ENCODE measurements at places on chromosomes 6 and 20. TPM values are rescaled to one million over a fixed set of nuclear protein-coding genes. Genes with fewer than 3 reads are reported as not detected.

DNA sequence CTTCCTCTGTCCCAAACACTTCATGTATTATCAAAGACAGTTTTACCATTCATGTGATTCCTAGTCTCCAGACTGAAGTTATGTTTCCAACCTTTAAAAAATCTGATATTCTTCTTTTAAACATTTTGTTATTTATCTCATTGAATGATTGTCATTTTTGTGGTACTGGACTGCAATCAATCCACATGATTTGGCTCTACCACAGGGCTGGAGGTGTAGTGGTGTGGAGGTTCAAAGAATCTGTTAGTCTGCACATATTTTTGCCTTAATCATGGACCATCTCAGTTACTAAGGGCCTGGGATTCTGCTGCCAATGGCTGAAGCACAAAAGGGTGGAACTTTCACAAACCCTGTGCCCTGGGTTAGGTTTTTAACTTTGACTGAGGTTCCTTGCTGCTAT is 164.1 kb upstream of the JAG1 start:
- no peak for DNase-seq

DNA sequence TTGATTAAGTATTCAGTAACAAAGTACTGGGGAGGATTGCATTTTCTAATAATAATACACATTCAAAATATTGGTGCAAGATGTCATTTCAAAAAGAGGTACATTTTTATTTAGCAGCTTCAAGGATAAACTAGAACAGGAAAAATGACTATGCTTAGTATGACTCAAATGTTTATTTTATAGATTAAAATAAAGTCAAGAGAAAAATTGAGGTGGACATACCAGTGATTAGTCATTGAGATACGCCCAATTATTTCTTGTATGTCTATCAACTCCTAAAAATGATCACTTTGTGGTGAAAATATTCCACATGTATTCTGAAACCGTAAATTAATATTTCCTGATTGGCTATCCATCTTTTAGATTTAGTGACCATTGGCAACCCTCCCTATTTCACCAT is 96.7 kb downstream of the PHF3 start:
- no peak for DNase-seq

ANGPT4 gene
- polyA plus RNA-seq: 0.03 TPM

GRCh38 chr6:111625461-111626391 is 20.0 kb upstream of the TRAF3IP2 start:
- DNase-seq: peak; percentile 95

LHFPL5 gene
- polyA plus RNA-seq: not detected

FOXS1 gene
- polyA plus RNA-seq: 11.7 TPM

DNA sequence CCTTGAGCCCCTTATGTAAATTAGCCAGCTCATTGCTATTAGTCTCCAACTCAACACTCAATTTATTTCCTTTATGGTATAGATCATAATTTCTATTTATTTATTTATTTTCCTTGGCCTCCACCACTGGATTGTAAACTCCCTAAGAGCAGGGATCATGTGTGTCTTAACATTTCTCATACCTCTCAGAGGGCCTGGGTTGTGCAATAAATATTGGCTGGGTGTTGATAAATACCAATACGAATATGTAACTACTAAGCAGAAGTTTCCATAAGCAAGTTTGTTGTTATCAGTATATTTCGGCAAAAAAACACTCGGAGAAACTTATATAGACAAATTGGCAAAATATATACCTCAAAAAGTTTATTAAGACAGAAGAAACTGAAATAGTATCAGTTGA is 257.4 kb downstream of the ADGRB3 start:
- peak; percentile 35 for DNase-seq

DNA sequence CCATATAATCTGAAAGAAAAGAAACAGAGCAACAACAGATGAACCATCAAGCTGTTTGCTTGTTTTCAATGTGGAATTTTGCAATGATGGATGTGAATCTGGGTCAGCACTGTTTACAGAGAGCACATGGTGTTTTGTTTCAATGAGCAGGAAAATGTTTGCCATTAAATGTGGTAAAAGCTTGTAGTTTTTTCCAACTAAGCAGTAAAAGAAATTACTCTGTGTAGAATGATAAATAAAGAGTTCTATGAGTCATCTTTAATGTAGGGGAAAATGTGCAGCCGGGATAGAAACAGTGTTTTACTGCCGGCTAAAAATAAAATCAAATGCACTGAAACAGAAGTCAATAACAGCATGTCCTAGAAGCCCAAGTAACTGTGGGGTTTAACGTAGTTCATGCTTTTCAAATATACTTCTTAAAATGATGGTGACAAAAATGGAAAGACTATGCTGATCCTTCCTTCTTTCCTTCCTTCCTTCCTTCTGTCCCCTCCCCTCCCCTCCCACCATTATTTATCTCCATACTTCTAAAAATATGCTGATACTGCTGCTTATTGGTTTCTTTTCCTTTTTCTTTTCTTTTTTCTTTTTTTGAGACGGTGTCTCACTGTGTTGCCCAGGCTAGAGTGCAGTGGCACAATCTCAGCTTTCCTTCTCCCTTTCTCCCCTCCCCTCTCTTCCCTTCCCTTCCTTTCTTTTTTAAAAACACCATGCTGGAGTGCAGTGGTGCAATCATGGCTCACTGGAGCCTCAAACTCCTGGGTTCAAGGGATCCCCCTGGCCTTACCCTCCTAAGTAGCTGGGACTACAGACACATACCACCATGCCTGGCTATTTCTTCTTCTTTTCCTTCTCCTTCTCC is 6.3 kb upstream of the NAA20 start:
- peak; percentile 56 for DNase-seq

GRCh38 chr6:7879980-7880717 is 30.4 kb downstream of the TXNDC5 start:
- no peak for DNase-seq

GRCh38 chr6:159862103-159862502 is 28.7 kb upstream of the MAS1 start:
- no peak for DNase-seq

KIF25 gene
- polyA plus RNA-seq: 0.53 TPM

NDUFAF4 gene
- 27.7 TPM for polyA plus RNA-seq

Data from muscle of leg (tissue), 16 donors.